ENCODE measurements at places on chromosomes 16 and 17. TPM values are rescaled to one million over a fixed set of nuclear protein-coding genes. Genes with fewer than 3 reads are reported as not detected.

GLTPD2 gene
- not detected for total RNA-seq

SEC14L1 gene
- 130 TPM for total RNA-seq

KCNH4 gene
- 0.36 TPM for total RNA-seq

- DNase-seq = no peak
Measured at GRCh38 chr17:9339958-9340357, 235.7 kb downstream of the STX8 start.

- DNase-seq = no peak
Measured at GRCh38 chr16:22663389-22664064, 150.4 kb upstream of the HS3ST2 start.

DNA sequence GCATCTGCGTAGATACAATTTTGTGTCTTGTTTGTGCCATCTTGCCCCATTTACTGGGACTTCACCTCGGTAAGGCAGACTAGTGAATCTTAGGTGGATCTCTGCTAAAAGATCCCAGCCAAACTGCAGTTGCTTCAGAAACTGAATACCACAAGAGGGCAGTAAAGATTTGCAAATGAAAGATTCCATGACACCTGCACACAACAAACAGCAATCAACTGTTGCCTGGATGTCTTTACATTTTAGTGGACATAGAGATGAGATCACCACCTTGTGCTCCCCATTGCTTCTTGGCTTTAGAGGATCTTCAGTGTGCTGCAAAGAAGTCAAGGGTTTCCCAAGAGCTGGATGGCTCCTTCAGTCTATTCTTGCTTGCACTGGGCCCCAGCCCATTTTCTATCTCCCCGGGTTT lies 119.2 kb upstream of the CACNG5 start:
- no peak for DNase-seq

- DNase-seq = no peak
Measured at GRCh38 chr17:71360301-71360700, 760.5 kb upstream of the SOX9 start.

- DNase-seq = no peak
Measured at GRCh38 chr17:13933441-13934276, 135.6 kb upstream of the COX10 start.

GRCh38 chr16:14056970-14057369 lies 14.1 kb upstream of the MRTFB start:
- DNase-seq = no peak

GRCh38 chr17:77858291-77859034 lies 100.0 kb upstream of the TNRC6C start:
- no peak for DNase-seq

All from sciatic nerve (tissue), 2 donors.